ENCODE measurements at places on chromosomes 12 and 14.

DNA sequence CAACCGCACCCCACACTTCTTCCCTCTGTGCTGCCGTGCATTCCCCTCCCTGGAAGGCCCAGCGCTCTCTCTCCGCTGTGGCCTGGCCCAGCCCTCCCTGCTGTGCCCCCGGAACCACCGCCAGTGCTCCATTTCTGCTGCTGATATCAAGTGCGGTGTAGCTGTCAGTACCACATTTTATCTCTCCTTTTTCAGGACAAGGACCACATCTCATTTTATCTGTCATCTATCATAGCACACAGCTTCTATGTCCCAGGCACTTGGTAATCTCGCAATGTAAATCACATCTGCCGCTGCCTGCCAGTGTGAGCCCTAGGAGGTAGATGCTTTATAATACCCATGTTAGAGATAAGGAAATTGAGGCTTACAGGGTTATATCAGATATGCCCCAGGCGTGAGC lies 18.3 kb downstream of the IL31 start:
- DNase-seq = no peak

DNA sequence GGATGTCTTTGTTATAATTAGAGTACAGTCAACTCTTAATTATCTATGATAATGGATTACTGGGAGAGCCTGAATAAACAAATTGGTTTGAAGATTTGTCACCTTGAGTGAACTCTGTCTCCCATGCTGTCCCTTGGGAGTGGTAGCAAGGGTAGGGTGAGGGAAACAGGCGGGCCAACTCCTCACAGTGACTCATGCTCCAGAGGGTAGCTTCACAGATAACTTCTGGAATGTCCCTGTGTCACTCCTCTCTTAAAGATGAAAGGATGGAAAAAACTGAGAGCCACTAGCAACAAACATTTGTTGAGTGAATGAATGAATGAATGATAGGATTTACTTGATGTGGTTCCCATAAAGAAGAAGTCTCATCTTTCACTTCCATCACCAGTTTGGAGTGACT lies 53.5 kb downstream of the RASSF9 start:
- DNase-seq = no peak

- no peak for DNase-seq
Observed at GRCh38 chr12:46667551-46667950, 158.2 kb downstream of the SLC38A4 start.

DNA sequence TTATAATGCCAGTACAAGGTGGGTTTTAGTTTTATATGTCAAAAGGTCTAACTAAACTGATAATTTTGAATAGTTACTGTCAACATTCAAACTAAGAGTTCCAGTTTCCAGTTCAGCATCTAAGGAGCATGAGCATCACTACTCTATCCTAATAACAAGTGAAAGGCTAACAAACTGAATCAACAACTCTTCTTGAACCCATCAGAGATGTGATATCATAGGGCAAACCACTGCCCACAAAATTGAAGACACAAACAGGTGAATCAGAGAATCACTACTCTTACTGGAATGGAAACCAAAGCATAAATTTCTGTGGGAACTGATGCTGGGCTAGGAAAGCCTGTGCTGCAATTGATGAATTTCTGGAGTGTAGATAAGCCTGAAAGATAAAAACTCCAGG lies 140.7 kb upstream of the GRIP1 start:
- no peak for DNase-seq

DNA sequence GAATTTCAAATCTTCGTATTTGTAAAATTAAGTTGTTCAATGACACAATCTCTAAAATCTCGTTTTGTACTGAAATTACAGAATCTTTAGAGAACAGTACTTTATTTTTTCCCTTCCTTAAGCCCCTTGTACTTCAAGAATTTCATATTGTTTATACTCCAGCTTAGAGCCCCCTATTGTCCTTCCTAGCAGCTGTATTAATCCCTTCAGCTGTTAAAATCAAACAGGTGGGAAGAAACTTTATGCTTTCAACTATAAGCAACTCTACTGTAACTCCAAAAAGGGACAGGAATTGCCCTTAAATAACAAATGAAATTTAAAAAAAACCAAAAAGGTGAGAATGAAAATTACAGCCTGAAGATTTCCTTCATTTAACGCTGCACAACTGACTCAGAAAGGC lies 1.7 kb downstream of the NACA start:
- DNase-seq = no peak

DNA sequence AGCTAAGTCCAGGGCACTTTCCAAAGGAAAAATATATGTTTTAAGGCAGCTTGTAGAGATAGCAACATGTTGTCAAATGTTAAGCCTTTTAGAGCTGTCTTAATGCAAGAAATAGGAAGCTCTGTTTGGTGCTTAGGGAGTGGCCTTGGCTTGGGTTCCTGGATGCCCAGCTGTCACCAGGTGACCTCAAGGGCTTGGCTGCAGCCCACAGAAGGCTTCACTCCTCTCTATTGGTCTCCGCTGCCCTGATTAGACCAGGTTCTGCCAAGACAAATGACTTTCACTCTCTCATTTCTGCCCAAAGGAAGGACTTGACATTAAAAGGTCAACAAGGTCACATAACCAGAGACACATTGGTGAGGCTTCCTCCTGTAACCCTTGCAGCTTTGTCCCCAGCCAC lies 76.8 kb downstream of the WSCD2 start:
- DNase-seq = no peak

DNA sequence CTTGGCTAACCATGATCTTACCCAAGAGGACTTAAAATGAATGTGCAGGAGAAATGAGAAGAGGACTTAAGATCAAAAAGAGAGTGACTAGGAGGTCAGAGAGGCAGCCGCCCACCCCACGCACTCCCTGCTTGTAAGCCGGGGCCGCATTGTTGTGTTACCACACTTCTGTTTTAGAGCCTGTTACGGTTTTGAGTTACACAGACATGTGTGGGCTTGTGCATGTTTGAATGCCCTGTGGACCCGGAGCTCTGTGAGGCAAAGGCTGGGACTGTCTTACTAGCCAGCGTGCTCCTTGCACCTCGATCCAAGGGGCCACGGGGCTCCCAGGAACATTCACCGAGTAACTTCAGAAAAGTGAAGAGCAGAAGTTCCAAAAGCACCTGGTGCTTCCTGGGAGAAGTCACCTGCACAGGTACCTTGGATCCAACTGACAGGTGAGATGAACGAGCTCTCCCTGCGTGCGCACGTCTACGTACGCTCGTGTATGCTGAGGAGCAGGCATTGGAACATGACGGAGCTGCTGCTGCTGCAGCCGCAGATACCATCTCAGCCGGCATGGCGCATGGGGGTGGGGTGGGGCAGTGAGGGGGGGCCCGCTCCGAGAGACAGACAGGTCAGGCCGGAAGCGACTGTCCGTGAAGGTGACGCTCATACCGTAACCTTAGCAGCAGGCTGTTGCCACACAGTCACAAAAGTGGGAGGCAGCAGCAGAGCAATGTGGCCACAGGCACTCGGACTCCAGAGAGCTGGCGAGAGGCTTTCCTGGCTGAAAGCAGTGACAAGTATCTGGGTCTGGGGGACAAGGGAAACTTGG lies 23.7 kb downstream of the SFSWAP start:
- DNase-seq = no peak

DNA sequence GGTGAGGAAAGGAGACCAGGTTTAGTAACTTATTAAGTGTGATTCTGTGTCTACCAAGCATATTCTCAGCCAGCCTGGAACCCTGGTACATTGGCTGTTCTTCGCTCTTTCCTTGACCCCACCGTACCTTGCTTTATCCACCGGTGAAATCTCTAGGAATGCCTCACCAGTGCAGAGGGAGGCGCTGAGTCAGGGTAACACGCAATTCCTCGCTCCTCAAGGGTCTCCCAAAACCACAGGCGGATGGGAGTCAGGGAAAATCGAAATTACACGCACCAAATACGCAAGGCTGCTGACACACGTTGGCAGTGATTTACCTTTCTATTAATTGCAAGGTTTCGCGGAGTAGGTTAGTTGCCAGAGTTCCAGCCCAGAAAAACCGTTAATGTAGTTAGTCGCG lies 845 bp downstream of the L3HYPDH start:
- DNase-seq = peak; percentile 41

- no peak for DNase-seq
Observed at GRCh38 chr12:70353780-70354660, 12.1 kb upstream of the KCNMB4 start.

- no peak for DNase-seq
Observed at GRCh38 chr14:45877981-45878380, 625.0 kb upstream of the MIS18BP1 start.

GRCh38 chr14:88551980-88552431 lies 2.8 kb downstream of the PTPN21 start:
- DNase-seq = no peak

DNA sequence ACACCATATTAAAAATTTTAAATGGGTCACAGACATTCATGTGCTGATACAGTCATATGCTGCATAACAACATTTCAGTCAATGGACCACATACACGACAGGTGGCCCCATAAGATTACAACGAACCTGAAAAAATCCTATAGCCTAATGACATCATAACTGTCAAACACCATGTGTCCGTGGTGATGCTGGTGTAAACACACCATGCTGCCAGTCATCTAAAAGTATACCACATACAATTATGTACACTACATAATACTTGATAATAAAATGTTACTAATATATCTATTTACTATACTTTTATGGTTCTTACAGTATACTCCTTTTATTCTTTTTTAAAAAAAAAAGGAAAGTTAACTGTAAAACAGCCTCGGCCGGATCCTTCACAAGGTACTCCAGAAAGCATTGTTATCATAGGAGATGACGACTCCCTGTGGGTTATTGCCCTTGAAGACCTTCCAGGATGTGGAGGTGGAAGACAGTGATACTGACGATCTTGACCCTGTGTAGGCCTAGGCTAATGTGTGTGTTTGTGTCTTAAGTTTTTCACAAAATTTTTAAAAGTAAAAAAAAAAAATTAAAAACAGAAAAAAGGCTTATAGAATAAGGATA lies 5.0 kb upstream of the TDG start:
- no peak for DNase-seq

DNA sequence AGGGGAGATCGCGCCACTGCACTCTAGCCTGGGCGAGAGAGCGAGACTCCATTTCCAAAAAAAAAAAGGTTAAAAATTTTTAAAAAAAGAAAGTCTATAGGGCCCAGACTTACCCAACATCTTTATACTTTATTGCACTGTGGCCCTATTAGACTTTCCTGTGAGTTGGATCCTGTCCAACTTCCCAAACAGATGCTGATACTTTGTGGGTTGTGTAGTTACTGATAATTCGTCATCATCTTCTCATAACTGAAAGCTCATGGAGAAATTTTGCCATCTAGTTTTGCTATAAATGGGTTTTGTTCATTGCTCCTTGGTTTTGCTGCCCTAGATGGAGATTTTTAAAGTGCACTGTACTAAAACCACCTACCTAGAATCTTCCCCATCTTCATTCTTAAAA lies 31.1 kb downstream of the APOBEC1 start:
- DNase-seq = no peak

- peak; percentile 57 for DNase-seq
Observed at GRCh38 chr14:56874375-56874774, 64.1 kb upstream of the OTX2 start.

DNA sequence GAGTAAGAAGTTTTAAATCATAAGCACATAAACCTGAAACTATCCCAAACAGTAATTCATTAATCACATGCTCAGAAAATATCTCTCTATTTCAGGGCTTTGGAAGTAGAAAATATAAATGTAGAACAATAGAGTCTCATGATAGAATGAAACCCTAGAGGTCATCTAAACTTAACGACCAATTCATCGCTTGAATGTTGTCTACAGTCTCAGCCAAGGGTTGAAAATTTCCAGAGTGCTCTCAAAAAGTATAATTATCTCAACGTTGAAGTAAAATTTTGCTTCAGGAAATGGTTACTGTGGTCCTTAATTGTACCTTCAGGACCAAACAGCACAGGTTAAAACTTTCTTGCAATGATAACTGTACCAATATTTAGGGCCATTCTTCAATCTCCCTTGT lies 1053.6 kb upstream of the SEL1L start:
- DNase-seq = no peak

DNA sequence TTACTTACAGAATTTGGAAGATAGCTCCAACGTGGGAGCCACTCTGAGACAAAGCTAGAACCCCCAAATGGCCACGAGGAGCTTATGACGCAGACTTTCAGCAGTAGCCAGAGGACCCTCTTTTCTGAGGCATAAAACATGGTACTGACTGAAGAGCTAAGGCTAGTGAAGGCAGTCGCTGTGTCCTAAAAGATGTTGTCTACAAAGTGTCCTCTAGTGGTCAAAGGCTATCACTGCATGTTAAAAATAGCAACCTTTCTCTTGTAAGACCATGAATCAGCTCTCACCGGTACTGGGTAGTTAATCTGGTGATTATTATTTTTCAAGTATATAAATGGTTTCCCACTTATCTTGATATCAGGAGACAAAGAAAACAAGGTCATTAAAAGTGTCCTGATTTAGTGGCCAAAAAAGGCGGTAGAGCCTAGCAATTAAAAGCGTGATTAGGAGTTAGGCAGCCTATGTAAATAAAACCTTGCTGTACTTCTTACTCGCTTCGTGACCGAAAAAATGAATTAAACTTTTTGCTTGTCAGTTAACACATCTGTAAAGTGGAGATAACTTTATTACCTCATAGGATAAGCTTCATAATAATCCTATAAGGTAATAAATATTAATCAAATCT lies 47.0 kb upstream of the LGR5 start:
- peak; percentile 76 for DNase-seq

DNA sequence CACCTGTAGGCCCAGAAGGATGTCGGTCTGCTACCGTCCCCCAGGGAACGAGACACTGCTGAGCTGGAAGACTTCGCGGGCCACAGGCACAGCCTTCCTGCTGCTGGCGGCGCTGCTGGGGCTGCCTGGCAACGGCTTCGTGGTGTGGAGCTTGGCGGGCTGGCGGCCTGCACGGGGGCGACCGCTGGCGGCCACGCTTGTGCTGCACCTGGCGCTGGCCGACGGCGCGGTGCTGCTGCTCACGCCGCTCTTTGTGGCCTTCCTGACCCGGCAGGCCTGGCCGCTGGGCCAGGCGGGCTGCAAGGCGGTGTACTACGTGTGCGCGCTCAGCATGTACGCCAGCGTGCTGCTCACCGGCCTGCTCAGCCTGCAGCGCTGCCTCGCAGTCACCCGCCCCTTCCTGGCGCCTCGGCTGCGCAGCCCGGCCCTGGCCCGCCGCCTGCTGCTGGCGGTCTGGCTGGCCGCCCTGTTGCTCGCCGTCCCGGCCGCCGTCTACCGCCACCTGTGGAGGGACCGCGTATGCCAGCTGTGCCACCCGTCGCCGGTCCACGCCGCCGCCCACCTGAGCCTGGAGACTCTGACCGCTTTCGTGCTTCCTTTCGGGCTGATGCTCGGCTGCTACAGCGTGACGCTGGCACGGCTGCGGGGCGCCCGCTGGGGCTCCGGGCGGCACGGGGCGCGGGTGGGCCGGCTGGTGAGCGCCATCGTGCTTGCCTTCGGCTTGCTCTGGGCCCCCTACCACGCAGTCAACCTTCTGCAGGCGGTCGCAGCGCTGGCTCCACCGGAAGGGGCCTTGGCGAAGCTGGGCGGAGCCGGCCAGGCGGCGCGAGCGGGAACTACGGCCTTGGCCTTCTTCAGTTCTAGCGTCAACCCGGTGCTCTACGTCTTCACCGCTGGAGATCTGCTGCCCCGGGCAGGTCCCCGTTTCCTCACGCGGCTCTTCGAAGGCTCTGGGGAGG lies at the start of gene LTB4R:
Gene LTB4R, plus strand, starts transcription at position 857 of the 959 bp plus-strand sequence. CDS start 4,150 bp downstream, outside the sequence.
- no peak for DNase-seq

GRCh38 chr14:77950371-77951063 lies 150.6 kb downstream of the ADCK1 start:
- DNase-seq = no peak

Measured in NCI-H1092 treated with DMSO at 0.1 percent for 48 hours (cell line).